Cardiac ventricle fibroblast (primary cell): ENCODE measurements at places on chromosomes 2 and 18. TPM values are rescaled to one million over a fixed set of nuclear protein-coding genes. Genes with fewer than 3 reads are reported as not detected.

PDE1A gene
- 81.7 and 85.3 TPM in 2 replicates for total RNA-seq

SEC11C gene
- 12.0 and 16.2 TPM in 2 replicates for total RNA-seq

ATP5F1A gene
- total RNA-seq = 357 and 441 TPM in 2 replicates

WNT10A gene
- total RNA-seq = not detected in 2 replicates

GPN1 gene
- total RNA-seq = 14.7 and 17.6 TPM in 2 replicates

PAX8 gene
- total RNA-seq = 1.9 and 3.0 TPM in 2 replicates

SP140 gene
- total RNA-seq = not detected in 2 replicates

SH3RF3 gene
- 5.4 and 5.6 TPM in 2 replicates for total RNA-seq

GAL3ST2 gene
- not detected in 2 replicates for total RNA-seq

DYNC1I2 gene
- 67.2 and 87.6 TPM in 2 replicates for total RNA-seq

DDX18 gene
- total RNA-seq = 26.5 and 30.0 TPM in 2 replicates

EPB41L3 gene
- 20.2 and 29.3 TPM in 2 replicates for total RNA-seq

FBXO15 gene
- not detected in 2 replicates for total RNA-seq

SAG gene
- not detected in 2 replicates for total RNA-seq

NT5DC4 gene
- 0.12 TPM in 1 of 2 replicates, not detected in the other for total RNA-seq

CDCA7 gene
- total RNA-seq = 0.50 and 3.9 TPM in 2 replicates

CERKL gene
- total RNA-seq = not detected in 2 replicates

NEU4 gene
- not detected in 2 replicates for total RNA-seq

EFR3B gene
- total RNA-seq = 0.24 and 0.50 TPM in 2 replicates

CNGA3 gene
- not detected in 2 replicates for total RNA-seq

SLC19A3 gene
- total RNA-seq = 5.2 and 9.9 TPM in 2 replicates

CCDC178 gene
- total RNA-seq = 0.83 TPM in 1 of 2 replicates, not detected in the other
